NCI-H2081 (cell line): ENCODE measurements at places on chromosomes 13 and 19.

DNA sequence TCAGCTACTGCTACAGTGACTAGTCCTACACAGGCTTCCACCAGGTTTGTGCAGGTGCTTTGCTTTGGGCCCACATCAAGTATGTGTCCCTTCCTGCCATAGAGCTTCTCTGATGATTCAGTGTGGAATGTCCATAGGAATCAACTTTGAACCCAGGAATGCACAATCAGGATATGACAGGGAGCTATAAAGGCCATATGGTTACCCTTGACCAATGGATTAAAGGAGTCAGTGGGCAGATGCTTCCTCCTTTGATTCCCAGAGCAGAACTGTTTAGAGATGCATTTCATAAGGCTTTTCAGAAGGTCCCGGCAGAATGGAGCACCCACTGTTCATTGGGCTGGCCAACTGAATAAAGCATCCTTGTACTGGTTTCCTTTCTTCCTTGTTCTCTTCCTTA is 145.2 kb upstream of the WASF3 start:
- DNase-seq, result no peak

DNA sequence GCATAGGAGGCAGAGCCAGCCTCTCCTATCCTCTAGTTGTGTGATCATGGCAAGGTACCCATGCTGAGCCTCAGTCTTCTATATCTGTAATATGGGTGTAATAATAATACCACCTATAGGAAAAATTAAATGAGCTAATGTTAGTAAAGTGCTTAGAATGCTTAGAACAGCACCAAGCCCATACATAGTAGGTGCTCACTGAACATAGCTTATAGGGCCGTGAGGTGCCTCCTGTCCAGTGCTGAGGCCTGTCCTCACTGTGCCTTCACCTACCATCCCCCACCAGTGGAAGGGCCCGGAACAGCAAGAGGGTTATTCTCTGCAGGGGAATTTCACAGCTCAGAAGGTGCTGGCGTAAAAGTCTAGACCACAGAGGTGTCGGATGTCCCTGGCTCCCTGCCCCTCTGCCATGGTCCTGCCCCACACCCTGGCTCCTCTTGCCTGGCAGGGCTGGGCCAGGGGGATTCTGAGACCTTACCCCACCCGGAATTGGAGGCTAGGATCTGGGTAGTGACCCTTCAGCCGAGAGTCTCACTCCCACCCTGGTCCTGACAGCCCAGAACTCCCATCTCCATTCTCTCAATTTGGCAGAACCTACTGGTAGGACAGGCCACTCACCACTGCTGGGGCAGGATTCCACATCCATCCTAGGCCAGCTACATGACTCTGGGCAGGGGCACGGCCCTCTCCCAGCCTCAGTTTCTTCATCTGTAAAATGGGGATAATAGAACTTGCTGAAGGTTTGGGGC is 2.2 kb upstream of the SCN1B start:
- DNase-seq, result no peak

- DNase-seq, result no peak
These were observed 21.6 kb downstream of the NLRP4 start for GRCh38 chr19:55857974-55858373.

- no peak for DNase-seq
These were observed 1361.3 kb downstream of the PCDH9 start for GRCh38 chr13:65868884-65869283.

DNA sequence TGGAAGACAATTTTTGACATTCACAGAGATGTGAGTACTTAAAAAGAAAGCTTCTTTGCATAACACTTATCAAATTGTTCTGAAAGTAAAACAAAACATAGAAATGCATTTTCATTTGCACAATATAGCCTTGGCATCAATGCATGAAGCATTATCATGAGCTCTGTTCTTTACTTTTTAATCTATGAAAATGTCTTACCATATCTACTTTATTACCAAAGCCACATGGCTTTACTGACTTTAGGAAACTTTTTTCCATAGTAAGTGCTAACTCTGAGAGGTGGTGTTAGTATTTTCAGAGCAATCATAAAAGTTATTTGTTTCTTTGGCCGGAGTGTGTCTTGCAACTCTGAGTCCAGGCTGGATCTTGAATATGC is 10.5 kb downstream of the TNFRSF19 start:
- DNase-seq, result no peak

DNA sequence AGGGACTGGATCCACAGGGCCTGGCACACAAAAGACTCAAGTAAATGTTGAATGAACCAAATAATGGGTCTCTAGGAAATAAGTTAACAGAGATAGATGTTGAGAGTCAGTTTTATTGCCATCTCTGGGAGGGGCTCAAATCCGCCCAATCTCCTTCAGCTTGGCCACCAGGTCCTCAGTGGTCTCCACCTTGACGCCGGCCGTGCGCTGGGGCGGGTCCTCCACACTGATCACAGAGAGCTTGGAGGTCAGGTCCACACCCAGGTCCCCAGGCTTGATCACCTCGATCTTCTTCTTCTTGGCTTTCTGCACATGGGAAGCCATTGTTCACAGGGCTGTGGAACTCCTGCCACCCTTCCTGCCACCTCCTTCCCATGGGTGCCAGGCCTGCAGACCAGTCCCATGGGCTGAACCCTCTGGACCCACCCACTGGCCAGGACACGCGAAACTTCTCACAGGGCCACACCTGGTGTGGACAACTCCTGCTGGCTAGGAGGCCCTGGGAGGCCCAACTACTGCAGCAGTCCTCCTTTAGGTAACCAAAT is 3.2 kb upstream of the VSIG10L start:
- no peak for DNase-seq

GRCh38 chr19:51524666-51525264 is 6.7 kb downstream of the SIGLEC6 start:
- DNase-seq, result no peak

GRCh38 chr13:50645092-50645491 is 198.4 kb downstream of the DLEU7 start:
- DNase-seq, result no peak
